ENCODE measurements at places on chromosomes 12 and 14. TPM values are rescaled to one million over a fixed set of nuclear protein-coding genes. Genes with fewer than 3 reads are reported as not detected.

MANSC4 gene
- polyA plus RNA-seq: 0.23 TPM

SMCO3 gene
- polyA plus RNA-seq: 0.21 TPM

KRT5 gene
- 1.6 TPM for polyA plus RNA-seq

CCDC177 gene
- not detected for polyA plus RNA-seq

CLEC14A gene
- 7.5 TPM for polyA plus RNA-seq

TMEM179 gene
- polyA plus RNA-seq: 18.8 TPM

NFE2 gene
- polyA plus RNA-seq: 0.28 TPM

KLHL33 gene
- polyA plus RNA-seq: 0.12 TPM

CBLN3 gene
- polyA plus RNA-seq: 0.91 TPM

KRT78 gene
- polyA plus RNA-seq: 1.1 TPM

BHLHE41 gene
- 12.1 TPM for polyA plus RNA-seq

SELPLG gene
- polyA plus RNA-seq: 0.61 TPM

KRT79 gene
- polyA plus RNA-seq: not detected

Measured in pancreas (tissue), 10 donors.